Liver (tissue), 10 donors: ENCODE measurements at places on chromosomes 3 and 15.

DNA sequence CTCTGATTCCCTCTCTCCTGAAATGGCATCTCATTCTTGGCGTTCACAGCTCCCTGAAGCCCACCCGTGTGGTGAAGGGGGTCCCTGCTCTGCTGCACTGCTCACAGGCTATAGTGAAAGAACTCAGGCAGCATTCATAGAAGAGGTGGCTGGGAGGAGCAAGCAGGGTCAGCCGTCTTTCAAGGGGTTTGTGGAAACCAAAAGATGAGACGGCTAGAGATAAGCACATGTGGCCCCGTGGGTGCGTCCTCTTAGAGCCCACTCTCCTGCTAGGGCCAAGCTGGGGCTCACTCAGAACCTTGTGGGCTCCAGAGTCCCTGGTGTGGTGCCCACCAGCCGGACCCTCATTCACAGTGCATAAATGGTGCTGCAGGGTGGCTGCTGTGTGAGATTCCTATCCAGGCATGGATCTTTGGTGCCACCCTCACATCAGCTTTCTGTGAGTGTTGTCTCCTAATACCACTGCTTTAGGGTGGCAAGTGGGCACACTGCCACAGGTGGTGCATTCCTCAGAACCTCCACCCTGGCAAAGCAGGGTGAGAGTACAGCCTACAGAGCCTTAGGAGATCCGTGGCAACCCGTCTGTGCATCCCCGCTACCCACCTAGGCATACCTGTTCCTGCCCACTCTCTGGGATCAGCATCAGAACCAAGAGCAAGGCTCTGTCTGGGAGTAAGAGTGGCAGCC, 11.2 kb upstream of the SEMA4B start:
- peak; percentile 69 for DNase-seq

GRCh38 chr3:51974277-51974962, 444 bp upstream of the ABHD14A start:
- DNase-seq = peak; percentile 54

DNA sequence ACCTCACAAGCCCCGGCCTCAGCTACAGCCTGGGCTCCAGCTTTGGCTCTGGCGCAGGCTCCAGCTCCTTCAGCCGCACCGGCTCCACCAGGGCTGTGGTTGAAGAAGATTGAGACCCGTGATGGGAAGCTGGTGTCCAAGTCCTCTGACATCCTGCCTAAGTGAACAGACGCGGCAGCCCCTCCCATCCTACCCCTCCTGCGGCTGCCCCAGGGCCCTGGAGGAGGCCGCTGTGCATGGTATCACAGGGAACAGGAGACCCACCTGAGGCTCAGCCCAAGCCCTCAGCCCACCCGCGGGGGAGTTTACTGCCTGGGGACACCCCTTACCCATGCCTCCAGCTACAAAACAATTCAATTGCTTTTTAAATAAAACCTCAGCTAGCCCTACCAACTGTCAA, 6.0 kb upstream of the LARP6 start:
- no peak for DNase-seq

DNA sequence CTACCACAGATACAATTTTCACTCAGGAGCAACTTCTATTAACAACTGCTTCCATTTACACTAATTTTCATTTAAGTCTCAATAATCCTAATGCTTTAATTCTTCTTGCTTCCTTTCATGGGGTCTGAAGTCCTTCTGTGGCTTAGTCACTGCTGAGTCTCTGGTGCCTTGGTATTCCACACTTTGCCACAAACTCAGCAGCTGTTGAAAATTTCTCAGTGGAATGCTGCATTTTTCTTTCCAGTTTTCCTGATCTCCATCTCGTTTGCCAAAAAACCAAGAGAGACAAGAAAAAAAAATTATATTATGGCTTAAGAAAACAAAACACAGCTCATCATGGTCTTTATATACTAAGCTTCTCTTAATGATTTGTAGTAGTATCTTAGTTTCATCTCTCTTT, 269.2 kb upstream of the AZI2 start:
- no peak for DNase-seq

GRCh38 chr3:96466441-96466840, 348.0 kb upstream of the EPHA6 start:
- DNase-seq = no peak

DNA sequence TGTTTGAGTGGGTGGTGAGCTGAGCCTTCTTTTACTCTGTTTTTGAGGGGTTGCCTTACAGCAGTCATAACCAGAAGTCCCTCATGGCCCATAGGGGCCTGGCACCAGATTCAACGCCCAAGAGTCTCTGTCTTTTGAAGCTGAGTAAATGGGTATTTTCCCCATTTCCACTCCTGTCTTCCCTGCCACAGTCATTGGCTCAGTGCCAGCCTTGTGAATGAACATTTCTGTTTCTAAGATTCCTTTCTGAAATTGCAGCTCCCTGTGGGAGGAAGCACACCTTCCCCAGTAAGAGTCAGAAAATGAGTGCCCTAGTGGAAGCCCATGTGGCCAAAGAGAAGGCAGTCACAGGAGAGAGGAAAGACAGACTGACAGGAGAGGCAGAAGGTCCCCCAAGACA, 43.7 kb upstream of the POLR2M start:
- no peak for DNase-seq

DNA sequence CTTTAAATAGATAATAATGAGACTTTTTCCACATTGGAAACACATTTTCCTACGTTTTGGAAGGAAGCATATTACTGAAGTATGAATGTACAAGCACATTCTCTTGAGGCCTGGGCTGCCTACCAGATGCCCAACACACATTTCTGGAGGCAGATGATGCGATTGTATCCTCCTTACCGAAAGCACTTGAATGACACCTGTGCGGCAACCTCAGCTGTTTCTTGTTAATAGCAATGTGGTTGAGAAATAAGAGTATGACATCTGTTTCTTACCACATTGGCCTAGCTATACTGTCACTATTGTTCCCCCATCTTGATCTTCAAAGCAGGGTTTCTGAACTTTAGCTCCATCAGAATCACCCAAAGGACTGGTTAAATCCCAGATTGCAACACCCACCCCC, 84.8 kb downstream of the ARPP21 start:
- DNase-seq = no peak

GRCh38 chr3:104992676-104993075, 374.0 kb upstream of the ALCAM start:
- DNase-seq = no peak

- DNase-seq = no peak
These were observed 22.0 kb upstream of the LEKR1 start for GRCh38 chr3:156803952-156804741.

DNA sequence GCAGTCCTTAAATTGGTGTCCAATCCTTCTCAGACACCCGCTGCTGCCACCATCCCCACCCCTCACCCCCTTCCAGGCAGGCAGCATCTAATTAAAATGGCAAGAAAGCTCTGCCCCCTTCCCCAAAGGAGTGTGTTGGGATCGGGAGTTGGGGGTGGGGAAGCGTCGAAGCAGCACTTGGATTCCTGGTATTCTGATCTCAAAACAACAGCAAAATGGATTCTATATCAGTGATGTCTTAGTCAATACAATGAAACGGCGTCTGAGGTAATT, 1.4 kb downstream of the TNIK start:
- no peak for DNase-seq

DNA sequence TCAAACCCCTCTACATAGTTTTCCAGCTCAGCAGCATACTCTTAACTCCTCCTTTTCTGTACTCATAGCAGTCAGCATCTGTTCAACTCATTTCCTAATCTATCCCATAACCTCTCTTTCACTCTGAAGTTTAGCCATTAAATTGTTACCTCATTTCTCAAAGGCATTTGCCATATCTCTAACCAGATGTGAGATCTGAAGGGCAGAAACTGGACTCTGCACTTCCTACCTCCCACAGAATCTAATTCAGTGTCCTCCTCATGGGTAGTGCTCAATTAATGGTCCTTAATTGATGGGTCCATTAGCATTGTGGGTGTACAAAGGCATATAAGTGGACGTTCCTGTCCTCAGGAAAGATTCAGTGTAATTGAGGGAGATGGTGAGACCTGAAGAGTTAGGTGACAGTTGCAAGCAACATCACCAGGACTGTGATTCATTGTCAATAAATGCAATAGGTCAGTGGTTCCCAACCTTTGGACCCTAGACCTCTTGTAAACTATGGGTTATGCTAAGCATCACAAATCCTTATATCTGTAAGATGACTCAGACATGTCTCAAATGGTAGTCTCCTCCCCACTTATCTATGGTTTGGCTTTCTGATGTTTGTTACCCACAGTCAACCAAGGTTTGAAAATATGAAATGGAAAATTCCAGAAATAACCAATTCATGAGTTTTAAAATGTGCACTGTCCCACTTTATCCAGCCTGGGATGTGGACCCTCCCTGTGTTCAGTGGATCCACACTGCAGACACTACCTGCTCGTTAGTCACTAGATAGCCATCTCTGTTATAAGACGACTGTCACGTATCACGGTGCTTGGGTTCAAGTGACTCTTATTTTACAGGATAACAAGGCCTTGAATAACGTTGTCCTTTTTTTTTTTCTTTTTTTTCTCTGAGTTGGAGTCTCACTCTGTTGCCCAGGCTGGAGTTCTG, 25.0 kb upstream of the UACA start:
- no peak for DNase-seq

- no peak for DNase-seq
These were observed 21.1 kb upstream of the RHO start for GRCh38 chr3:129507181-129507831.

DNA sequence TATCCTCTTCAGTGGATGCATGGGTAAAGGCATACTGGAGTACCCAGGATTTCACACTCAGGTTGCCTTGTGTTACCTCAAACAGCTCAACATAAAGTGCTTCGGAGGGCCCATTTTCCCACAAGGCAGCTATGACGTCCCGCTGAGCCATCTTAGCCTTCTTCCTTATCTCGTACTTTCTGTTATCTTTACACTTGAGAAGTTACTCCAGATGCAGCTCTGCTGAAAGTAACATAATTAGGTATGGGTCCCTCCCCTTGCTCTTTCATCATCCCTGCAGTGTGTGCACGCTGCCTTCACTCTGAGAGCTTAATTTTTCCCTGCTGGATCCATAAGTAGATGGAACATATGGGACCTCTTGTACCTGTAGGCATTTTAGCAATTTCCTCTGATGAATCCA, 410.3 kb downstream of the AGBL1 start:
- no peak for DNase-seq

DNA sequence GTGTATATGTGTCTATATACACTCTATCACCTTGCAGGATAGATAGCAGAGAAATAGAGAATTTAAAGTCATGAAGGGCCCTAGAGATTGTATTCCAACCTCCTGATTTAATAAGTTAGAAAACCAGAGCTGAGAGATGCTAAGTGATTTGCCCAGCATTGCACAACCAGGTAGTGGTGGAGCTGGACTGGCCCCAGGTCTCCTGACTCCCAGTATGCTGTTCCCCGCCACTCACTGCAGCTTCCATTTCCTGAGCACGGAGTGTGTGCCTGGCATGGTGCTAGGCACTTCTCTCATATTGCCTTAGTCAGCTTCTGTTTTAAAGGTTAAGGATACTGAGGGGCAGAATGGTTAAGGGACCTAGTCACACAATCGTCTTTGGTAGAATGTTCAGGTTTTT, 129.4 kb upstream of the KLHL25 start:
- DNase-seq = no peak

DNA sequence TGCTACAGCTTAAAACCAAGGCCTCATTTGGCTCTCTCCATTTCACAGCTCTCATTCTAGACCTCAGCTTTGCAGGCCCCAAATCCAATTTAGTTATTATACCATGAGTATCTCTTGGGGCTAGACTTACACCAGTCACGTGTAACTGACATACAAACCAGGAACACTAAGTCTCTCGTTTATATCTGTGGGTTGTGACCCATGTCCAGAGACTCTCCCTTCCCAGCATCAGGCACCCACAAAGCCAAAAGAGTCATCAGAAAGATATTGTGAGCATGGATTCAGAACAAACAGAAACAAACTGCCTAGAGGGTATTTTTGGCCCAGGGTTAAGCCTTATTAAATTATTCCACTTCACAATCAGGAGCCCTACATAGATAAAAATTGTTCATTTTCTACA, 5.6 kb upstream of the CCDC13 start:
- no peak for DNase-seq
